ENCODE measurements at places on chromosomes 12 and 14.

- DNase-seq = no peak
Observed at GRCh38 chr12:126936181-126936851, 1330.7 kb upstream of the TMEM132C start.

GRCh38 chr14:96189281-96189711, 15.3 kb upstream of the BDKRB2 start:
- no peak for DNase-seq

GRCh38 chr14:68293404-68293803, 473.8 kb downstream of the RAD51B start:
- DNase-seq = no peak

- DNase-seq = no peak
Observed at GRCh38 chr12:64650762-64651161, 40.5 kb downstream of the RASSF3 start.

DNA sequence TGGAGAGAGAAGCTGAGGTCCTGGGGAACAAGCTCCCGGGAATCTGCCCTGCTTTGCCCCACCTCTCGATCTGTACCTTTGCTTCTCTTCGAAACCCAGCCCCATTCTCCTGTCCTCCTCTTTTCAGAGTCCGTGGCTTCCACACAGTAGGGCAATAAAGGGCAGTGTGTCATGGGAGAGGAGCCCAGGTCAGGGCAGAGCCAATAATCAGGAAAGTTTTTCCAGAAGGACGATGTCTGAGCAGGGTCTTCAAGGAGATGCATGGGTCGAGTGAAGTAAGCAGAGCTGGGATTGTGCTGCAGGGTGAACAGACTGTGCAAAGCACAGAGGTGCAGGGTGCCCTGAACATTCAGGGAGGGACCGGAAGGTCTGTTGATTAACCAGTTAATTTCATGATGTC, 22.1 kb upstream of the SERPINA4 start:
- DNase-seq = no peak

- DNase-seq = peak; percentile 87
Observed at GRCh38 chr12:48936379-48936979, 11.2 kb upstream of the FKBP11 start.

GRCh38 chr14:75631453-75631831, 29.2 kb downstream of the ERG28 start:
- no peak for DNase-seq

GRCh38 chr14:22837114-22837749, 847 bp downstream of the MMP14 start:
- no peak for DNase-seq

GRCh38 chr12:749751-750270, 2.6 kb upstream of the WNK1 start:
- DNase-seq = no peak

GRCh38 chr12:53807322-53807860, 55.6 kb upstream of the CISTR start:
- DNase-seq = no peak

DNA sequence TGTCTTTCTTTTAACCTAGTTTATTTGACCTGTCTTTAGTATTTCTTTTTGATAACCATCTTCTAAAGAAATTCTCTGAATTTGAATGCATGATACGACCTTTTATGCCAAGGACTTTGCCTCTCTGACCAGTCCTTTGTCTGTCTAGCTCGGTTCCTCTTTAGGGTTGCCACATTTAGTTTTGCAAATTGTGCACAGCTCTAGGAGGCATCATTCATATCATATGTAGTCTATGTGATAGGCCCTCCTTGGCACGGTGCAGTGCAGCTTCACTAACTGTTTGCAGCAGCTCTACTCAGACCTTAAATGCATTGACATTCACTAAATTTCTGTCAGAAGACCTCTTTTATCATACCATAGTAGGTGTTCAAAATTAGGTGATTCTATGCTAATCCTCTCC, 75.6 kb downstream of the USP15 start:
- no peak for DNase-seq

GRCh38 chr14:72907886-72908285, 14.0 kb upstream of the DPF3 start:
- peak; percentile 71 for DNase-seq

DNA sequence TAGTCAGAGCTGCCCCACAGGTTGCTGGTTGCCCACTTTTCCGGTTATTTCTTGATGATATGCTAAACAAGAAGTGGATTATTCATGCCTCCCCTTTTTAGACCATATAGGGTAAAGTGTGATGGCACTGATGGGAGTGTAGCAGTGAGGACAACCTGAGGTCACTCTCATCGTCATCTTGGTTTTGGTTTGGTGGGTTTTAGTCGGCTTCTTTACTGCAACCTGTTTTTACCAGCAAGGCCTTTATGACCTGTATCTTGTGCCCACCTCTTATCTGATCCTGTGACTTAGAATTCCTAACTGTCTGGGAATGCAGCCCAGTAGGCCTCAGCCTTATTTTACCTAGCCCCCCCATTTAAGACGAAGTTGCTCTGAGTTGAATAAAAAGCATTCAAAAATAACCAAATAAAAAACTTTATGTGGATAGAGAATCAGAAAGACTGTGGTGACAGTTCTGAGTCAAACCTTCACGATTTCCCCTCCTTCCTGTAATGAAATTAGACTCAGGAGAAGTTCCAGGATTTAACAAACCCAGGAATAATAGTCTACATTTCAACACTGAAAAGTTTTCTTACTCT, 144.2 kb downstream of the PAWR start:
- DNase-seq = no peak

GRCh38 chr14:19851365-19851764, 23.6 kb upstream of the OR4K2 start:
- no peak for DNase-seq

DNA sequence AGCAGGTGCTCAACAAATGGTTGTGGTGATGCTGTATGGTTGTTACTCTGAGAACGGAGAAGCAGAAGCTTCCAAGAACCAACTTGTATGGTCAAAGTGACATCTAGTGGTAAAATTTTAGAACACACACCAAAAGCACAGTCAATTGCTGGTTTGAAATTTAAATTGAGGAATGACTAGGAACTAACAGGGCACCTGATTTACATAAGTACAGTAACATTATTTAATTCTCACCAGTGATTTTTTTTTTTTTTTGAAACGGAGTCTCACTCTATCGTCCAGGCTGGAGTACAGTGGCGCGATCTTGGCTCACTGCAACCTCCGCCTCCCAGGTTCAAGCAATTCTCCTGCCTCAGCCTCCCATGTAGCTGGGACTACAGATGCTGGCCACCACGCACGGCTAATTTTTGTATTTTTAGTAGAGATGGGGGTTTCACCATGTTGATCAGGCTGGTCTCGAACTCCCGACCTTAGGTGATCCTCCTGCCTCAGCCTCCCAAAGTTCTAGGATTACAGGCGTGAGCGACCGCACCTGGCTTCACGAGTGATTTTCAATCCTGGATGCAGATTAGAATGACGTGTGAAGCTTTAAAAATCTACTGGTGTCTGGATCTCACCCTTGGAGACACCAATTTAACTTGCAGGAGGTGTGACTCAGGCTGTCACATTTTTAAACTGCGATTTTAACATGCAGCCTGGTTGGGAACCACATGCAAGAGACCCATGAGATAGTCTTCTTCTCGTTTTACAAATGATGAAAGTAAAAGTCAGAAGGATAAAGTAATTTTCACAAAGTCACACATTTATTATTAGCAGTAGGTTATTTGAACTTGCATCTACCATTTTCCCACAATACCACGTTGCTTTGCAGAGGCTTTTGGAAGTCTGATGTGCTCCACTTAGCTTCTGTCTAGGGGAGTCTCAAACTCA, 14.1 kb upstream of the NUMB start:
- peak; percentile 38 for DNase-seq

DNA sequence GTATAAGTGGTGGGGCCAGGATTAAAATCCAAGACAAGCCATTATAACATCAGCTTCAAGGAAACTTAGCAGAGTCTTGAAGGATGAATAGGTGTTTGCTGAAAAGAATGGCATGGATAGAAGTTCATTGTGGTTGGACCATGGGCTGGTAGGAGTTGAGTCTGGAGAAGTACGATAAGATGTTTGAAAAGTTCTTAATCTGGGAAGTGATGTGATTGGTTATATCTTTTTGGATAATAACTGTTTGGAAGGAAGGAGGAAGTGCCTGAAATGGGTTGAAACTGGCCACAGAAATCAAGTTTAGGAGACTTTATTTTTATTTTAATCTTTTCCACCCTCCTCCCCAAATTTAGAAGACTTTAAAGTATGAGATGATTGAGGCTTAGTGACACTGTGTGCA, 4.9 kb downstream of the DENR start:
- DNase-seq = peak; percentile 36

GRCh38 chr12:104701301-104701700, 244.6 kb downstream of the CHST11 start:
- DNase-seq = no peak

DNA sequence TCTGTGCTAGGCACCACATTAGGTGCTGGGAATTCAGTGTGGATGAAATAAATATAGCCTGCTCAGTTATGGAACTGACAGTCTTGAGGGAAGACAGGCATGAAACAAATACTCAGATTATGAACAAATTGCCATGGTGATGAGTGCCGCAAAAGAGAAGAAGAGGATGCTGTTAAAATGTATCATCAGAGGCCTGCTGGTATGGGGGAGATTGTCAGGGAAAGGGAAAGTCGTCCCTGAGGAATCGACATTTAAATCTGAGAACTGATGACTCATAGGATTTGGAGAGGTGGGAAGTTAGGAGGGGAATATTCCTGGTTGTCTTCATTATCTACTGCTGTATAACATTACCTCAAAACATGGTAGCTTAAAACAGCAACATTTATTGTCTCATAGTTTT, 42.0 kb downstream of the PPP1R36 start:
- DNase-seq = no peak

GRCh38 chr12:108702595-108703320, 28.6 kb downstream of the CORO1C start:
- no peak for DNase-seq

GRCh38 chr14:59632381-59632780, 55.8 kb upstream of the CCDC175 start:
- DNase-seq = peak; percentile 12

GRCh38 chr12:91397866-91398532, 215.4 kb upstream of the DCN start:
- no peak for DNase-seq

- no peak for DNase-seq
Observed at GRCh38 chr12:119296535-119296934, 38.0 kb upstream of the CCDC60 start.

GRCh38 chr12:132145334-132145733, 1.1 kb downstream of the NOC4L start:
- no peak for DNase-seq

- no peak for DNase-seq
Observed at GRCh38 chr14:32014057-32014456, 63.0 kb upstream of the ARHGAP5 start.

- DNase-seq = peak; percentile 46
Observed at GRCh38 chr12:26696613-26697092, 136.3 kb downstream of the ITPR2 start.

GRCh38 chr12:50061171-50061570, 3.8 kb downstream of the ASIC1 start:
- no peak for DNase-seq

DNA sequence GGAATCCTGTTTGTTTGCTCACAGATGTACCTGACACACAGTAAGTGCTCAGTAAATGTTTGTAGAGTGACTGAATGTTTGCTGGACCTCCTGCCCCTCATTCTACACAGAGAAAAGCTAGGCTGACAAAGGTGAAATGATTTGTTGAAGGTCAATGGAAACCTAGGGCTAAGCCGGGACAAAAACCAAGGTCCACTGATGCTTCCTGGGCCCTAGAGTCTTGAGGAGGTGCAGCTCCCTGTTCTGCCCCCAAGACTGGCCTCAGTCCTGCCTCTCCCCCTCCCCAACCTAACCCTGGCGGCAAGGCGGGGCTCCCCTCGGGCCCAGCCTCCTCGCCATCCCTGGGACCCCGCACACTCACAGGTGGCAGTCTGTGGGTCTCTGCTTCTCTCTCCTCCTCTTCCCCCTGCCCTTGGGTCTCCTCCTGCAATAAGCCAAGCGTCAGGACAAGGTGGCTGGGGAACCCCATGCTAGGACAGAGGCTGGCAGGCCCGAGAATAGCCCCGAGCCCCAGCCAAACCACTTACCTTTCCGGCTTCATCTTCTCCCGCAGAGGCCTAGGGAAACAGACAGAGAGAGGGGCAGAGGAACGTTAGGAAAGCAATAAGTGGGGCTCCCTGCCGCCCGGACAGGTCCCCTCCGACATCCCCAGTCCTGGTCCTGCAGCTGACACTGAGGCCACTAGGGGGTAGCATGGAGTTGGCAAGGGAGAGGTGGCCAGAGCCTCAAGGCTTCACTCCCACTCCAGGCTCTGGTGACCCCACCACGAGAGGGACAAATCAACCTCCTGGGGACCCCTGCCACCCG, 9.3 kb downstream of the PGF start:
- peak; percentile 86 for DNase-seq

DNA sequence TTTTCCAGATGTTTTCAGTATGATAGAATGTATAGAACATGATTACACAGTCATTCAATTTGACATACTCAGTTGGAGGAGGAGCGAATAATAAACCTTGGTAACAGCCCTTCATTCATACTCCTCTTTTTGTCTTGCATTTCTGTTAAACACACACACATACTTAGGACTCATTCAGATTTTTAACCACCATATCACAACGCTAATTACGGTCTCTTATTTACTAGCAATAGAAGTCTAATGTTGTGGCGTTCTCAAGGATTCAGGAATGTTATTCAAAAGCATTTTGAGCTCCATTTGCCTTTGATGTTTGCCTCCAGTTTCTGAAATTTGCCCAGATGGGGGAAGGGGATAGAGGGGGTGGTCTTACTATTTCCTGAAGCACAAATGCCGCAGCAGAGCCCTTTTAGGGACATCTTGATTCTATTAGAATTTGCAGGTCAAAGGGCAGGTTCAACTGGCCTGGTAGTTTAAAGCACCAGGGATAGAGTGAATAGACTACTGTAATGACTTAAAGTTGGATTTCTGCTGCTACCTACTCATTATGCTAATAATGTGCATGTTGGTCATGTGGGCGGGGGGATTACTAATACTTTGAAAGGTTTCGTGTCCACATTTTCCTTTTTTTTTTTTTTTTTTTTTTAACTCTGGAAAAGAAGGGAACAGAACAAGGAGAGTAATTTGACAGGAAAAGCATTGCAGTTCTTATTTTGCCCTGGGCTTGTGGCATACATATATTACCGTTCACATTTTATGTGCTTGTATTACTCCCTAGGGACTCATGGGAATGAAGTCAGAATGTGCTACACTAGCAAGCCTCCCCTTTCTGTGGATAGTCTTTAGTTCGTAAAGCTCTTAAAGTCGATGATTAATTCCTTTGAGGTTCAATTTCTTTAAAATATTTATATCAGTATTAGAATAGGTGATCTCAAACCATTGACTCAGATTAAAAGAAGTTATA, 226.8 kb downstream of the FBXL14 start:
- DNase-seq = no peak

GRCh38 chr14:63542231-63542999, 762 bp downstream of the PPP2R5E start:
- DNase-seq = peak; percentile 33

GRCh38 chr12:116547955-116548501, 11.2 kb upstream of the MAP1LC3B2 start:
- peak; percentile 30 for DNase-seq

GRCh38 chr12:102053062-102053349, 8.8 kb downstream of the WASHC3 start:
- no peak for DNase-seq

All from K562 (cell line).